ENCODE measurements at places on chromosomes 7 and 10. TPM values are rescaled to one million over a fixed set of nuclear protein-coding genes. Genes with fewer than 3 reads are reported as not detected.

DNA sequence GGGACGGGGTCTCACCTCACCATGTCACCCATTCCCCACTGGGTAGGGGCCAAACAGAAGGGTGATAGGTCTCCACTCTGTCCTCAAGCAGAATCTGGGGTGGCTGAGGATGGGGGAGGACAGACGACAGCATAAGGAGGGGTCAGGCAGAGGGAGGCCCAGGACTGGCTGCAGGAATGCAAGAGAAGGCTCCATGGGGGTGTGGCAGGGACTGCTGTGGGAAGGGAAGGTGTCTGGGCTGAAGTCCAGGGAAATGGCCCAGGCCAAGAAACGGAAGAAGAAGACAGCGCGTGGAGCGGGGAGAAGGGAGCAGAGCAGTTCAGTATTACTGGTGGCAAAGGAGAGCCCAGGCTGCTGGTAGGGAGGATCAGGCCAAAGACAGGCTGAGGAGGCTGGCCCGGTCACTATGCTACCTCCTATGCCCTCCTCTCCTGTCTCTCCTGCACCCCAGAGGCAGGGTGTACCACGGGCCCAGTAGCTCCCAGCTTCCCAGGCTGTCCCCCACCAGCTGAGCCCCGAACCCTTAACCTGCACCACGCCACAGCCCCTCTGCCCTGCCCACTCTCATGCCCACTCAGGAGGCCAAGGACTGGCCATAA is 60.9 kb downstream of the GRB10 start:
- peak; percentile 56 for DNase-seq

- DNase-seq, result no peak
Observed at GRCh38 chr7:92809397-92809759, 27.0 kb downstream of the CDK6 start.

GRCh38 chr10:32239769-32240168 is 107.2 kb downstream of the EPC1 start:
- no peak for DNase-seq

GRCh38 chr10:110530131-110530831 is 32.6 kb downstream of the DUSP5 start:
- DNase-seq, result peak; percentile 66

- peak; percentile 14 for DNase-seq
Observed at GRCh38 chr7:4700577-4701235, 18.6 kb downstream of the FOXK1 start.

DNA sequence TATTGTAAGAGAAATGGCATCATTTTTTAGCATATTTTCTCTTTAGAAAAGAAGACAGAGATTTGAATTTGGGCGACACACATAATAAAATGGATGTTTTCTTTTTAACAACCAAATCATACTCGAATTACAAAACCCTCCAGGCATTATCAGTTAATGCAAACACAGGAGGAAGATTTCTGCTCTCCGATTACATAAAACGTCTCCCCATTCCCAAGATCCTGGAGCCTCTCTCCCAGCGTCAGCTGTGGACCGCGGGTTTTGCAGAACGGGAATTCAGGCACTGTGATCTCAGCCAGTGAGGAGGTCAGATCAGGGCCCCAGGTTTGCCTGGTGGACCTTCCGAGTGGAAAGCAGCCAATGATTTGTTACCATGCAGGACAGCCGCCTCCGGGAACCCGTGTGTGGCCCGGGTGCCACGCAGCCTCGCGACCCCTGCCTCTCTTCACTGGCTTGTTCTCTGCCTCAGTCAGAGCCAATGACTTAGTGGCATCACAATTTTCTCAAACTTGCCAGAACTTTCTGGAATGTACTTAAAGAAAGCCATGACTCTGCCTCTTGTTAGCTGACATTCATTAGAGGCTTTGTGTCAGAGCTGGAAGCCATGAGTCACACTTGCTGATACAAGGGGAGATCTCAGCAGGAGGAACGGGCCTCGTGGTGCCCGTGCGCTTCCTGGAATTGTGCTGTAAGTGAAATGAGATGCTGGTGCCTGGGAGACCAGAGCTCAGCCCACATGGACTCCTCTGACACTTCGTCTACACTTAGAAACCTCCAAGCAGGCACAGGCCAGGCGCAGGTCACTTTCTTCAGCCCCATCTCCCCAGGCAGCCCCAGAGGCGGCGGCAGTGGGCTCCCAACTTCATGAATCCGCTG is 246.1 kb downstream of the KLF6 start:
- peak; percentile 44 for DNase-seq

DNA sequence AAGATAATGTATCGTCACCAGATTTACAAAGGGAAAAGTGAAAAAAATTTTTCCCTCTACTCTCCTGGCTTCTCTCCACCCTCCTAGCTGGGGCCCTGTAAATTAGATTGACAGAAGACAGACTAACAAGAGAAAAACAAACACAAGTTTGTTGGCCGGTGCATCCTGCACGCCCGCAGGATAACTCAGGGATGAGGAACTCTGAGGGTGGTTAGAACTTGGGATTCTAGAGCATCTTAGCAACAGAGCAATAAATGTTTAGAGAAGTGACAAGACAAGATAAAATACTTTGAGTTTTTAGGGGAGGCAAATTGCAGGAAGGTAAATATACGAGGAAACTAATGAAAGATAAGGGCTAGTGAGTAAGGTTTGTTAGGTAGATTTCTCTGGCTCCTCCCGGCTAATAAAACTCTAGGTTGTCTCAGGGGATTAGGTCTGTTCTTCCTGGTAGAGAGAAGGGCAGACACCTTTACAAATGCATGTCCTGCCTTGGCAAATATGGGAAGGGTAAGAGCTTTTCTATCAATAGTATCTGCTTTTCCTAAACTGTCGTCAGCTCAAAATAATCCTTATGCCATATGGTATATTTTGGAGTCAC is 4.3 kb upstream of the UCN3 start:
- no peak for DNase-seq

DNA sequence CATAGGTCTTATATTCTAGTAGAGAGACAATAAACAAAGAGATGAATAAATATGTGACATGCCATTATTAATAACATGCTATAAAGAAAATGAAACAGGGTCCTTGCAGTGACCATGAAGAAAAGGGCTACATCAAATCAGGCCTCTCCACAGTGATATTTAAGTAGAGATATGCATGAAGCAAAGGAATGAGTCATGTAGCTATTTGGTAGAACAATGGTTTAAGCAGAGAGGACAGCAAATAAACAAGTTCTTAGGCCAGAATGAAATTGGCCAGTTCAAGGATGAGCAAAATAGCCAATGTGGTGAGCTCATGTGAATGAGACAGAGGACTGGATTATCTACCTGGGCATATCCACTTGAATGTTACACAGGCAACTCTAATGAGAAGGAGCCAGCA is 172.2 kb upstream of the FERD3L start:
- no peak for DNase-seq

DNA sequence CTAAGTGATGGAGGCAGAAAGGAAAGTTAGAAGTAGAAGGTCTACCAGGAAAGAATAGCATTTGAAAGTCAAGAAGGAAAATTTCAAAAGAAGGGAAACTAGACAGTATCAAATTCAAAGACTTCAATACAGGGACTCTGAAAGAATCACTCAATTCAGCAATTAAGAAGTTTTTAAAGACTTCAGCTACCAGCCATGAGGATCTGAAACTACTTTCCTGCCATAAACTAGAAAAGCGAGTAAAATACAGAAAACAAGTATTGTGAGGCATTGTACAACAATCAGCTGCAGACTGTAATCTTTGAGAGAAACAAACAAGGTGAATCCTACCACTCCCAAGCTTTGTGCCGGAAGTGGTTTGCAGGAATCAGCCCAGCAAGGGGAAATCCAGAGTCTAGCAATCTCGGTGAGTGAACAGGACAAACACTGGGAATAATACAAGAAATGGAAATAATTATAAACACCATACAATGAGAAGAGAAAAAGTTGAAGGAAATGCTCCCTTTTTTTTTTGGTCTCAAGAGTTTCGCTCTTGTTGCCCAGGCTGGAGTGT is 62.4 kb downstream of the ARHGAP12 start:
- no peak for DNase-seq

The MRPL43 gene
- 128 TPM for total RNA-seq

DNA sequence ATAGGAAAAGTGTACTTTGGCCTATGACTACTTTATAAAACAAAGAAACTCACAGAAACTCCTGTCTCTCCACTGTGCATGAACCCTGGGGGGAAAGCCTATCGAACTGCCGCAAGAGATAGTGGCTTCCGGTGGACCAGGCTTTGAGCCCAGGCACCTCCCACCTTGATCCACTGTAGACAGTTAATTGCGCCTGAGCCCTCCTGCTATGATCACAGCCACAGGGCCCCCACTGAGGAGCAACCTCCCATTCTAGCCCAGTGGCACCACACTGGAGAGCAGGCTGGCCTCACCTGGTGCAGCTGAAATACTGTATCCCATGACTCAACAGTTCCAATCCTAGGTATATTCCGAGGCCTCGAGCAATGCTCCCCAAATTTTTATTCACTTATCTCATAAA is 98.8 kb downstream of the COBL start:
- DNase-seq, result no peak

GRCh38 chr7:32958046-32959025 is 1.1 kb downstream of the FKBP9 start:
- DNase-seq, result no peak

- DNase-seq, result no peak
Observed at GRCh38 chr7:329691-330281, 39.8 kb downstream of the FOXL3 start.

DNA sequence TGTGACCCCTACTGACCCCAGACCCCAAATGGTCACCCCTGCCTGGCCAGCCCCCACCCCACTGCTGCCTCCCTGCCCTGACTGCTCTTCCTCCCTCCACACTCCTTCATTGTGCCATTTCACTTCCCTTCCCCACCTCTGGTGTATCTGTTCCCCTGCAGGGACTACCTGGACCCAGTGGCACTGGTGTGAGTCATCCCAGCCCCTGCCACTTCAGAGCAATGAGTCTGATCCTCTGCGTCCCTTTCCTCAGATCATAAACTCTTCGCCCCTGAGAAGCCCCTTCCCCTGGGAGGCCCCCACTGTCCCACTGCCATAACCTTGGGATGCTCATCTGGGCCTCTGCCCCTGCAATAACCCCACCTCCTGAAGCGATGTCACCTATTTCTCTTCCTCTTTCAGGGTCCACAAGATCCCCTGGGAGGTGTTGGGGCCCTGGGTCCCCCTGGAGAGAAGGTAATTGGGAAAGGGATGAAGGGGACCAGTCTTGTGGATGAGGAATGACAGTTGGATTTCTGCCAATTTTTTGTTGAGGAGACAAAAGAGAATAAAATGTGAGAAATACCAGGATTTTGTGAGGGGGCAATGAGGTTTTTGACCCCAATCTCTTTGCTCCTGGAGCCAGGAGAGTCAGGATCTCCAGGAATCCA is 19.1 kb upstream of the VOPP1 start:
- no peak for DNase-seq

The PLCE1 gene
- 0.70 TPM for total RNA-seq

GRCh38 chr10:24951201-24952142 is 934 bp downstream of the PRTFDC1 start:
- DNase-seq, result peak; percentile 39

GRCh38 chr10:124436191-124436638 is 13.6 kb downstream of the NKX1-2 start:
- no peak for DNase-seq

- DNase-seq, result no peak
Observed at GRCh38 chr7:120588416-120588815, 269.5 kb downstream of the TSPAN12 start.

DNA sequence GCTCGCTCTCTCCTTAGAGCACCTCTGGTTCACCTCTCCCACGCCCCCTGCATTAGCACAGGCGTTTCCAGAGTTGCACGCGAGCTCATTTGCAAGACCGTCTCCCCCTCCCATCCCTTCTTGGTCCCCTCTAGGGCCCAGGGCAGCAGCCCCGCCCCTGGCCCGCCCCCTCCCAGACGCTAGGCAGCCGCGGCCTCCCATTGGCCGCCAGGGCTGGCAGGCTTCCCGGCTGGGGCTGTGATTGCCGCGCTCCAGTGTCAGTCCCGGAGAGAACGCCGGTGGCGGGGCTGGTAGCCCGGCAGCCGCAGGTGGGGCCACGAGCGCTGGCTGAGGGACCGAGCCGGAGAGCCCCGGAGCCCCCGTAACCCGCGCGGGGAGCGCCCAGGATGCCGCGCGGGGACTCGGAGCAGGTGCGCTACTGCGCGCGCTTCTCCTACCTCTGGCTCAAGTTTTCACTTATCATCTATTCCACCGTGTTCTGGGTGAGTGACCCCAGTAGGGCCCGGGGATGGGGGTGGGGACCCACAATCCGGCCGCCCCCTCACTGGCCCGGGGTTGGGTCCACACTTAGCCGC is at the start of gene TSPAN15:
TSPAN15 (plus strand) TSS at position 257 of the 575 bp plus-strand sequence; CDS start at position 387, 130 bp downstream.
- no peak for DNase-seq

The PHYHIPL gene
- not detected for total RNA-seq

DNA sequence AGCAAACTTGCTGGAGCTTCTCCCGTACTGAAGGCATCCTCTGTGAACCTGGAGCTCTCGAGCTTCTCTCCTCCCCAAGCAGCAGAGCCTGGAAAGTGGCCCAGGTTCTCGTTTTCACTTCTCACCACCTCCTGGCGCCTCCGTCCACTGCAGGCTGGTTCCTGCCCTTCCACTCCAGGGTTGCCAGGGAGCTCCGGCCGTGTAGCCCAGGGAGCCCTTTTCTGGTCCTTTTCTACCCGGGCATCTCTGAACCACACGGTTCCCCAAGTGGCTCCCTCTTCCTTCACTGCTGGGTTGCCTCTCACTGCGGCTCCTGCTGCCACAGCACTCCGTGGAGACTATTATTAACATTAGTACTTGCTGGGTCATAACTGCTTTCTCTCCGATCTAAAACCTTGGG is 208.6 kb upstream of the PPP2R2D start:
- no peak for DNase-seq

- DNase-seq, result no peak
Observed at GRCh38 chr10:86290933-86291615, 75.5 kb downstream of the GRID1 start.

DNA sequence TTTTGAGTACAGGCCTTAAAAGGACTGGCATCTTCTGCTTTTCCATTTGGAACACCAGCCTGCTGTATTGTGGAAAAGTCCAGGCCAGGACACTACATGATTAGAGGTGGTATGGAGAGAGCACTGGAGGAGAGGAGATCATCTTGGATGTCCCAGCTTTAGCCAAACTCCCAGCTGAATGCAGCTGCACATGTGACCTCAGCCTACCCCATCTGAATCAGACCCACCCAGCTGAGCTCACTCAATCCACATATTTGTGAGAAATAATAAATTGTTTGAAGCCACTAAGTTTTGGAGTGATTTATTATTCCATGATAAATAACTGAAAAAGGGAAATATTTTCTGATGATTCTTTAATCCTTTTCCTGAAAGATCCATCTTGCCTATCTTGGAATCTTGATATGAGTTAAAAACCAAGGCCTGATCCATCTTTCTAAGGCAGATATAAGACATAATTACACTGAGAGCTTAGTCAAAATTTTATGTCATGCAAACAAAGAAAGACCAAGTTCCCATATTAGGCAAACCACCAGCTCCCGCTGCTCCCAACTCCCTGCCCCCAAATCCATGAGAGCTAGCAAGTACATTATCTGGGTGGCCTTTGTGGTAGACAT is 55.1 kb upstream of the TRIL start:
- DNase-seq, result no peak

DNA sequence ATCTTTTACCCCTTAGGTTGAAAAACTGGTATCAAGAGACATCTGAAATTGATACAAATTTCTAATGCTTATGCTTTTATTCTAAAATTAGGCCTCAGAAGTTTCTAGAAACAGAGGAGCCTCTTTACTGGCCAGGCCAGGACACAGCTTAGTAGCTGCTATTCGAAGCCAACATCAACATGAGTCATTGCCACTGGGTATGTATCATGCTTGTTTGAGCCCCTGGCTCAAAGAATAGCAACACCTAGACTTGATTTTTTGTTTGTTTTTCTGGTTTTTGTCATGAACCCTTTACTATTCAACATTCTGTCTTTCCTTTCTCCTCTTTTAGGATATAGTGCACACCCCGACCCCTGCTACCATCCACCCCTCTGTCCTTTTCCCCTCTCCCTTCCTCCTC is 90.9 kb upstream of the STK17A start:
- peak; percentile 19 for DNase-seq

- DNase-seq, result no peak
Observed at GRCh38 chr10:69577268-69578232, 4.3 kb upstream of the NEUROG3 start.

The ADIRF gene
- not detected for total RNA-seq
